Muscle of back (tissue), 13 donors: ENCODE measurements at places on chromosomes 1 and 21. TPM values are rescaled to one million over a fixed set of nuclear protein-coding genes. Genes with fewer than 3 reads are reported as not detected.

DNA sequence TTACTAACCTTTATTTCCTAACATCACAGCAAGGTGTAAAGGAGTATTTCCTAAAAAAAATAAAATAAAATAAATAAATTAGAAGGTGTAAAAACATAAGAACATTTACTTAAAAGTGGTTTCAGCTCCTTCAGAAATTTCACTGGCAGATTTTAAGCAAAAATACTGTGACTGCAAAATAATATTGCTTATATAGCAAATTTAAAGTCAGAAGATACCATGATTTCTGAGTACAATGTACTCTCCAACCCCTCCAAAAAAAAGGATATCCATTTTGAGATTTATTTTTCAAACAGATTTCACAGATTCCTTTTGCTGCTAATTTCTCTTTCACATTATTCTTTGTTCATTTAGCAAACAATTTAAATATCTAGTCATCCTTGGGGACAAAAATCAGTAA lies 18.5 kb downstream of the ANKRD13C start:
- no peak for DNase-seq

GRCh38 chr1:64478594-64479470 lies 8.9 kb downstream of the CACHD1 start:
- DNase-seq: no peak

- DNase-seq: no peak
These were observed 250.4 kb downstream of the PTBP2 start for GRCh38 chr1:96971849-96972602.

The CFHR3 gene
- 1.3 TPM for polyA plus RNA-seq

- DNase-seq: no peak
These were observed 13.6 kb downstream of the PCNX2 start for GRCh38 chr1:233281711-233282581.

The MSH4 gene
- 0.78 TPM for polyA plus RNA-seq

The FCRL5 gene
- 0.09 TPM for polyA plus RNA-seq

GRCh38 chr1:39105061-39105840 lies 79.1 kb downstream of the NDUFS5 start:
- DNase-seq: peak; percentile 83

The OR2L8 gene
- polyA plus RNA-seq: not detected

The C1orf74 gene
- 2.6 TPM for polyA plus RNA-seq

DNA sequence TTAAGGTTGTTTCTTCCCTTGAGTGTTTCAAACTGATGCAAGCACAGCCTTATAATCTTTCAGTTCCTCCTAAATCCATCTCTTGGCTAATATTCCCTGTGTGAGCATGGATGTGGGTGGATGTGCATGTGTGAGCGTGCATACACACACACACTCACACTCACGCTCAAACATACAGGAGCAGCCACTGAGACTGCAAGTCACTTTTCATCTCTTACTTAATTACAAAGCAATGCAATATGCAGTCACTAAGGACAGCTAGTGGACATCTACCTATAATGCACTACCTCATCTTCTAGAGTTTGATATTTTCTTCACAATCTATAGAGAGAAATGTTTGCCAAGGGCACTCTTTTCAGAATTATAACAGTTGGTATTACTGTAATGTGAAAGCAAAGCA lies 1.4 kb downstream of the ESRRG start:
- no peak for DNase-seq

DNA sequence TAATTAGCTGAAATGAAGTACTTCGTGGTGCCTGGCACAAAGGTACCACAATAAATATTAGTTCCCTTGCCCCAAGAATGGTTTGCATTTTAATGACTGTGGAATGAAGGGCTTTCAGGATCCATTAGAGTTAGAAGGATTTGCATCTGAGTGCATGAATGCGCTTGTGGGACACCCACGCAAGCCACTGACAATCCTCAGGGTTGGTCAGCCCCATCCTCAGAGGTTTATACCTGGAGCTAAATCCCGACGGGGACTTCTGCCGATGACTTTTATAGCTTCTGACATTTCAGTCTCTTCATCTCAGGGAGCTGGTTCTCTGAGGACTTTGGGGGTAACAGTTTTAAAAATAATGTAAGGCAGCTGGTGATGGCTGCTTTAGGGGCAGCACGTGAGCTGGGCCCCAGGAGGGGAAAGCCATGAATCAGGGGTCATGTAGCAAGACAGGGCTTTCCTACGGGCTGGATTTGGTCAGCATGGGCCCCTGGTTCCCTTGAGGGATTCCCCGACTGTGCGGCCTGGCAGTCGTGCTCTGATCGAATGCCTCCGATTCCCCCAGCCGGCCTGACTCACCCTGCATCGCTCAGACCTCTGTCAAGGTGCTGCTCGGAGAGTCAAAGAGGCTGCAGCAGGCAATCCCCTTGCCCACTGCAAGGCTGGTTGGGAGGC lies 20.8 kb upstream of the IL10 start:
- no peak for DNase-seq

- no peak for DNase-seq
These were observed 9.2 kb upstream of the TACSTD2 start for GRCh38 chr1:58586271-58586670.

- no peak for DNase-seq
These were observed 6.1 kb upstream of the ETNK2 start for GRCh38 chr1:204157962-204158361.

DNA sequence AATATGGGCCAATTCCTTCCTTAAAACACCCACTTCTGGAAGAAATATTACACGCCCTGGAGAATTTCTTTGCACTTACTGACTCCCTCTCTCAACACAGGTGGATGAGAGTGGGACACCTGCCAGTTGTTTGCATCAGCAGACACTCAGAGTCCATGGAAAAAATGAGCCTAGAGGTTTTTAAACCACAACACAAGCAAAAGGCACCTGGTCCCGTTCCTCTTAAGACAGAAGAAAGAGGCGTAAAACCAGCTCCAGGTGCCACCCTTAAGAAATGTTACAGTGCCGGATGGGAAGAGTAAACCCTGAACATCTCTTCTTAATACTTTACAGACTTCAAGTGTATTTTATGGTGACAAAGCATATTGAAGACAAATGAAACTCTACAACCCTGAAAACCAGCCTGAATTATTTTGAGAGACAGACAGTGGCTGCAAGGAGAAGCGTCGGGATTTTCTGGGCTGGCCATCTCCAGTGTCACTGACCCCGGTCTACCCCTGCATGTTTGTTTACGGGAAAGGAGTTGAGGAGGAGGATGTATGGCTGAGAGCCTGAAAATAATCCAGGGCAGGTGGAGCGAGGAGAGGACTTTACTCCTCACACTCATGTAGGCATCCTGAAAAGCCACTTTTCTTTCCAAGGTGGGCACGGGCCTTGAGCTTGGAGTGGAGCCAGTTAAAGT lies 7.8 kb upstream of the RIPK4 start:
- DNase-seq: no peak

The LYPLAL1 gene
- 37.1 TPM for polyA plus RNA-seq

The TCHHL1 gene
- not detected for polyA plus RNA-seq

The CHIA gene
- polyA plus RNA-seq: not detected

The PLA2G2C gene
- not detected for polyA plus RNA-seq

The GSTM1 gene
- 1.1 TPM for polyA plus RNA-seq

DNA sequence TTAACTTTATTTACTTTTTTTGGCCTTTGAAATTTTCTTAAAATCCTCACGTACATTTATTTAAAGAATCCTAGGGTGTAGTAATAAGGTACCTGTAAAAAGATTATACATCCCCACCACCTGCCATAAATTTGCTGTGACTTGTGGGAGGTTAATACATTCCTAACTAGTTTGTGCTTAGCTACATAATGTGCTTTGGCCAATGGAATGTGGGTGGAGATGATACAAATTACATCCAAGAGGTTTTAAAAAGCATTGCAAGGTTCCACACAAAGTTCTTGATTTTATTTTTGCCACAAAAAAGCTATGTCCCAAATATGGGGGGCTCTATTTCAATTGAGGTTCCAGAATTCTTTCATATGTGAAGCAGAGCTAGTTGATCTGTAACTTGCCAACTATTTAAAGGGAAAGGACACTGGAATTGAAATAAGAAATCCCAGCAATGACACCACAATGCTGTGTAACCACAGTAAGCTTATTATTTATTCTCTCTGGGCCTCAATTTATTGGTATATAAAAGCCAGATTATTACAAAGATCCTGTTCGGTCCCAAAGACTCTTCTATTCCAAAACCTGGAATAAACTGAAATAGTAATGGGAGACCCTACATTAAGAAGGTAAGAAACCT lies 15.7 kb downstream of the ASPM start:
- no peak for DNase-seq

DNA sequence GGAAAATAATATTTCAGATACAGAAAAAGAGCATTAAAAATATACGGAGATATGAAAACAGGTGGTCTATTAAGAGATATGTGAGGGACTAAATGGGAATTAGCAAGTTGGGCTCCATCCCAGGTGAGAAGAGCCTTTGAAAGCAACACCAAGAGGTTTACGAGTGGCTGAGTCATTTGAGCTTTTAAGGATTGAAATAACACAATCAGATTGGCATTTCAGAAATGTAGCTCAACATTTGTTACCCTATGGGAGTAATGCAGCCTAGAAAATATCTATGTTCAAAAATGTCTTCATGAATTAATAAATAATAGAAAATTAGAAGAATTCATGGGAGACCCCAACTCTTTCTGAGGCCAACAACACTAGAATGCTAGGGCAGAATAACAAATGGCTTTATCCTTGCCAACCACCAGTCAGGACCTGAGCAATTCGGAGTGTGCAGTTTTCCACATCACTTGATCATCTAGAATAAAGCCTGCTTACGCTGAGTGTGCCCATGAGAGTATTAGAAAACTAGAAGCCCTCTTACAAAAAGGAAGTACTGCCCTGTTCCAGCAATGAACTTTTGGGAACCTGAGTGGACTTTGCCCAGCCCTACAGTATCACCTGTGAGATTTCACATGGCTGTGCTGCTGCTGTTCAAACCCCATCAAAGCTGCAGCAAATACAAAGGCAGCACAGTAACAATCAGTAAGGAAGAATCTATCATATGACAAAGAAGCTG lies 538.0 kb upstream of the CAMK1G start:
- no peak for DNase-seq

DNA sequence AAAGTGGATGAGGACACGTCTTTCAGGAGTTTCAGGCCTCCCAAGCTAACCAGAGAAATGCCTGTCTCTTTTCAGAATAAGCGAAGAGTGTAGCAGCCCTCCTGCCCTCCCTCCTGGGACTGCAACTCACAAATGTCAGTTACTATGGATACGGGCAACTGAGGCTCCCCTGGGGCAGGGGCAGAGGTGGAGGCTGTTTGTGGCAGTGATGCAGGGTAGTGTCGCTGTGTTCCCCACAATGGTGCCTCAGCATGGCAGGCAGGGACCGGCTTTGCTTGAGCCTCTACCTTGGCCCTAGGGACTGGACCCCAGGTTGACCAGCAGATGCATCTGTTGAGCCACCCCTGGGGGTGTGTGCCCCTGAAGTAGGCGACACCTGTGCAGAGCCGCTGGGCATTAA lies 10.2 kb downstream of the NFASC start:
- DNase-seq: no peak

DNA sequence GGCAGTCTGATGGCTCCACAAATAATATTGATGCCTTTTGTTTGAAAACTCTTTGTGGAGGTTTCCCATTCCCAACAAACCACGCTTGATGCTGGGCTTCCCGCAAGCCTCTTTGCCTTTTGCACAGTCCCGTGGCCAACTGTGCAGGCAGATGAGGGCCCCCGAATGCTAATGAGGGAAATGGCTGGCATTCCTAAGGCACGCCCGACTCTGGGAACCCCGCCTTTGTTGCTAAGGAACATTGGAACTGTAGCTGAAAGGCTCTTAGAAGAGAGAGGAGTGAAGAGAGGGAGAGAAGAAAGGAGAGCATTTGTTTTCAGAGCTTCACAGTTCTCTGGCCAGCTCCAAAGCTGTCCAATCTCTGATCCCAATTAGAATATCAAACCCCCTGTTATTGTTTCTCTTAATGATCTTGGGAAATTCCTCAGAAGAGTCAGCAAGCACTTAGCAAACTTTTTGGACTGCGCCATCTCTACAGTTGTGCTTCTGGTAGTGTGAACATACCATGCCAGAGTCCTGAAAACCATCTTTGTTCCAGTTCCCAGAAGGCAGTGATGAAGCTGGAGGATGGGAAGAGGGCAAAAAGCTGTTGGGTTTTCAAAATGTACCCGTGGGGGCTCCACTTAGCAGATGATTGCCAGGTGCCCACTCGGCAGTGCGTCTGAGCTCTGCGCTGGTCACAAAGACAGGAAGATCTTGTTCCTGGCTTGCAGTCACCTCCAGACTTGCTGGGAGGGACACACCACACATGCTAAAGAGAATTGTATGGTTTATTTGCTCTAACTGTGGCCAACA lies 60.1 kb upstream of the CYP2J2 start:
- no peak for DNase-seq

The RGSL1 gene
- not detected for polyA plus RNA-seq

The RNF186 gene
- not detected for polyA plus RNA-seq

GRCh38 chr1:173555651-173556305 lies 47.1 kb downstream of the SLC9C2 start:
- no peak for DNase-seq

- no peak for DNase-seq
These were observed 15.6 kb upstream of the FMOD start for GRCh38 chr1:203366476-203366875.

- DNase-seq: no peak
These were observed 86.2 kb downstream of the PTPRC start for GRCh38 chr1:198725090-198725489.

DNA sequence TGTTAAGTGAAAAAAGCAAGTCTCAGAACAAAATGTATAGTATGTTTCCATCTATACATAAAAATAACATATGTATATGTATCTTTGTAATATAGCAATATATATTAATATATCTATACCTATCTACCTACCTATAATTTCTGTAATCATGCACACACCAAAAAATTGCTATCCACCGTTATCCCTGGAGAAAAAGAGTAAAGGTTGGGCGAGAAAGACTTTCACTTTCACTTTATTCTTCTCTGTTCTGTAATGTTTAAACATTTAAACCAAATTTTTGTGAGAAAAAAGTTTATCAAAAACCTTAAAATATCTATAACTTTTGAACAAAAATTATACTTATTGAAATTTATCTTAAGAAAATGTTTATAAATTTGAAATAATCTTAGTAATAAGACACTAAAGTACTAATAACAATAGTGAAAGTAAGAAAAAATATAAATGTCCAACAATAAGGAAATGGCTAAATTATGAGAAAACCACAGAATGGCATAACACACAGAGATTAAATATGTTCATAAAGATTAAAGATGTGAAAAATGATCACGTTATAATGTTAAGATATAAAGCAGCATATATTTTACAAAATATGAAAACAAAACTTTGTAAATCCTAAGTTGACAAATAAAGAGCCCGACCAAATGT lies 74.0 kb upstream of the LRRC53 start:
- DNase-seq: no peak

GRCh38 chr1:200211157-200211556 lies 183.6 kb downstream of the NR5A2 start:
- DNase-seq: no peak

GRCh38 chr1:23664837-23665795 lies 26.5 kb upstream of the RPL11 start:
- no peak for DNase-seq

The RIMKLA gene
- 1.7 TPM for polyA plus RNA-seq

GRCh38 chr1:75870951-75871350 lies 61.3 kb downstream of the ASB17 start:
- DNase-seq: no peak
